ENCODE measurements at places on chromosomes 2 and 18.

DNA sequence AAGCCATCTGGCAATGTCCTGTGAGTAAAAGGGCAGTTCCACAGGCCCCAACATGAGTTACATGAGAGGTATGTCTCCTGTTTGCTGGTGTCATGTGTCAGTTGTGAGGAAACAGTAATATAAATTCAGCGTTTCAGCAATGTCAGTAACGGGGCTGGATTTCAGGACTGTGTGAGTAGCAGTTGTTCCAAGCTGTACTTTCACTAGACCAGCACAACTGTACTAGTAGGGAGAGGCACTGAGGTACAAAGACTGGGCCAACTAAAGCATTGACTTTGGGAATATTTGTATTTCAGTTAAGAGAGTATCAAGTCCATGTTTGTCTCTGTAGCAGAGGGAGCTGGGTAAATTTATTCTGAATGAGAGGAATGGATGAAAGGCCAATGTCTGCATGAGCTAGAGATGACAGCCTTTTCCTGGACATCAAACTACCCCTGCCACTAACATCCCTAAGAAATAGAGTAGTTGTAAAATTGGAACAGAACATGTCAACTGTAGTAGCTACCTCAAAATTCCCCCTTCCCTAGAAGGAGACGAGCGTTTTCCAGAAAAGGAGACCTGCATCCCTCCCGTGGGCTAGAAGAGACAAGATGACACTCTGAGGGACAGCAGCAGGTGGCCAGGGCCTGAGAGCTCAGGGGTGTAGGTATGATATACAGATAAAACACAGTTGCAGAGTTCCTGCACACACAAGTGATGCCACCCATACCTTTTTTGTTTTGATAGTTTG, 24.4 kb downstream of the EIF4E2 start:
- no peak for DNase-seq

- no peak for DNase-seq
These were observed 44.9 kb downstream of the DYSF start for GRCh38 chr2:71498261-71498701.

DNA sequence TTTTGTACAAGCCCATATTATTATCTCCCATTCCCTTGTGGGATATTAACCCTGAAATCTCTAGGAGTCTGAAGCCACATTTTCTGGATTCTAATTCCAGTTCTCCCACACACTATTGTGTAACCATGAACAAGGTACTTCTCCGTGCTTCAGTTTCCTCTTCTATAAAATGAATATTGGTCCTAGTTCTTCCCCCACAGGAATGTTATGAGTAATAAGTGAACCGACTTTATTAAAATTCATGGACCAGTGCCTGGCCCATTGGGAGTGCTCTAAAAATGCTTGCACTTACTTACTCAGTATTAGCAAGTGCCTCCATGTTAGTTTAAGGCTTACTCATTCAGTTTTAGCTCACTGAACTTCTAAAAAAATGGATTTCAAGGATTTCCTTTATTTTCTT, 1.4 kb upstream of the ACMSD start:
- DNase-seq, result no peak

- no peak for DNase-seq
These were observed 292.0 kb downstream of the PRKCE start for GRCh38 chr2:45943219-45944044.

- DNase-seq, result no peak
These were observed 315.9 kb upstream of the ZEB2 start for GRCh38 chr2:144835634-144836350.

DNA sequence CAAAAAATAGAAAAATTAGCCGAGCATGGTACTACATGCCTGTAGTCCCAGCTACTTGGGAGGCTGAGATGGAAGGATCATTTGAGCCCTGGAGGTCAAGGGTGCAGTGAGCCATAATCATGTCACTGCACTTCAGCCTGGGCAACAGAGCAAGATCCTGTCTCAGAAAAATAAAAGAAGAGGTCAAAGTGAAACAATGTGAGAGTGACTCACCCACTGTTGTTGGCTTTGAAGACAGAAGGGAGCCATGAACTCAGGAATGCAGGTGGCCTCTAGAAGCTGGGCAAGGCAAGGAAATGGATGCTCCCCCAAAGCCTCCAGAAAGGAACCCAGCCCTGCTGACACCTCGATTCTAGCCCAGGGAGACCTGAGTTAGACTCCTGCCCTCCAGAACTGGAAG, 3.7 kb upstream of the TMEM214 start:
- DNase-seq, result no peak

DNA sequence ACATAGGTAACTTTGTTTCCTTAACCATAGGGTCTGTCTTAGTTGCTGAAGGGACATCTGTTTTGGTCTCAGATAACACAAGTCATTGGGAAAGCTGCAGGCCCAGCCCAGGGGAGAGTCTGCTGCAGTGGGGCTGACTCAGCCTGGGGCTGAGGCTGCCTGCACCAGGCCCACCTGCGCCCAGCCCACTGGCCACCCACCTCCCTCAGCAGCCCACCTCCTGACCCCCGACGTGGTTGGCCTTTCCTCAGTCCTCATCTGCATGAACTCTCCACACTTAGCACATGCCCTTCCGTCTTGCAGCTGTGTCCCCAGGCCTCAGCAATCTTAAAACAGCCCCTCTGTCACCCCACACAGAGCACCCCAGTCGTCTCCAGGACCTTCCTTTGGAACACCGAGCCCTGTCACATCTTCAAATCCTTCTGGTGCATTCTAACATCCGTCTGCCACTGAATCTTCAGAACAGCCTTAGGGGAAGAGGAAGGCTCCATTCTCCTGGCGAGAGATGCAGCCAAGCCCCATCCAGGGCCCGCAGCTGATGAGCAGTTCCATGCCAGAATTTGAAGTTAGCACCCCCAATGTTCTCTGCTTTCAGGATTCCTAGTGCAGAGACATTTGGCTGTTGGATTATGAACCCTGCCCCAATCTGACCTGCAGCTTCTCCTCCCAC, 231.4 kb downstream of the SEPTIN10 start:
- DNase-seq, result no peak

DNA sequence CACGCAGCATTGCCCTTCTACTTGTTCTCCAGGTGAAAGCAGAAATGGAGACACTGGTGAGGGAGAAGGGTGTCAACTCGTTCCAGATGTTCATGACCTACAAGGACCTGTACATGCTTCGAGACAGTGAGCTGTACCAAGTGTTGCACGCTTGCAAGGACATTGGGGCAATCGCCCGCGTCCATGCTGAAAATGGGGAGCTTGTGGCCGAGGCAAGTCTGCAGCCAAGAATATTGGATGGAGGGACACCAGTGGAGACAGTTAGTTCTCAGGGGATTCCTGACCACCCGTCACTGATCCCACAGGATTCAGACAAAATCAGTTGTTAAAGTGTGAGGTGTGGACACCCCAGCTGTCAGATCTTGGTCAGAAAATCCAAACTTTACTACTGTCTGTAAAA, 43.2 kb upstream of the MAPRE3 start:
- no peak for DNase-seq

GRCh38 chr2:31300309-31300708, 66.4 kb downstream of the EHD3 start:
- no peak for DNase-seq

- DNase-seq, result no peak
These were observed 191.9 kb upstream of the SMAD2 start for GRCh38 chr18:48122376-48122775.

All from GM06990 (cell line).